HuH-7 (cell line): ENCODE measurements at places on chromosomes 5 and 9.

DNA sequence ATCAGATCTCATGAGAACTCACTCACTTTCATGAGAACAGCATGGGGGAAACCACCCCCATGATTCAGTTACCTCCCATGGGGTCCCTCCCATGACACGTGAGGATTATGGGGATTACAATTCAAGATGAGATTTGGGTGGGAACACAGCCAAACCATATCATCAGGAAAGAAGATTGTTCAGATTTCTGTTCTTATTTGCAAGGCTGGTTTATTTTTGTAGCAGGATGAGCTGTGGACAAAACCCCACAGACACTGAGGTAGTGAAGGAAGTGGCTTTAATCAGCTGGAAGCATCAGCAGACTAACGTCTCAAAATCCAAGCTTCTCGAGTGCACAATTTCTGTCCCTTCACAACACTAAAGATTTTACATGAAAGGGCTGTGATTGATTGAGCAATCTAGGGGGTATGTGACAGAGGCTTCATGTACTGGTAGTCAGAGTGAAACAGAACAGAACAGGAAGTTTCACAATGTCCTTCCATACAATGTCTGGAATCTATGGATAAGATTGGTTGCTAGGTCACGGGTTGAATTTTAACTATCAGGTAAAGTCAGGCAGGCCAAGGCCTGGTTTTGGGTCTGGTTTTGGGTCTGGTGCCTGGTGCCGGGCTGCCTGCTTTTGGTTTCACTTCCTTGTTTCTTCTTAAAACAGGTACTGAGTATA lies 91.3 kb upstream of the ZNF366 start:
- DNase-seq, result no peak

GRCh38 chr9:71737455-71737854 lies 30.9 kb downstream of the CEMIP2 start:
- no peak for DNase-seq

- no peak for DNase-seq
These were observed 21.0 kb upstream of the NSMF start for GRCh38 chr9:137479892-137480685.

GRCh38 chr5:72166070-72166979 lies 59.0 kb downstream of the MAP1B start:
- DNase-seq, result no peak

DNA sequence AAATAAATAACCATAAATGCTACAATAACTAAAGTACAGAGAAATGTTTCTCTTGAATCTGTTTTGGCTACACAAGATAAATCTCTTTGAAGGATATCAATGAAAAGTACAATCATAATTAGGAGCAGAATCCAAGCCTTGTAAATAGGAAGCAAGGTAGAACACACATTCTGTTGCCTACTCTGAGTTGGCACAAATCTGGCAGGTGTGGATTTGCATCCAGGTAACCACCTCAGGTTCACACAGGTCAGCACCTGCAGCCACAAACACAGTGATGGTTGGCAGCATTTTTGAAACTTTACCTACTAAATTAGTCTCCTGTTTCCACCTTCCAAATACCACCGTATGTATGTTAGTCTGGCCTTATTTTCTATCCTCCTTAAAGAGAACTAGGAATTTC lies 105.3 kb upstream of the PIK3R1 start:
- DNase-seq, result no peak

- no peak for DNase-seq
These were observed 1.5 kb upstream of the NEUROG1 start for GRCh38 chr5:135537271-135537670.

DNA sequence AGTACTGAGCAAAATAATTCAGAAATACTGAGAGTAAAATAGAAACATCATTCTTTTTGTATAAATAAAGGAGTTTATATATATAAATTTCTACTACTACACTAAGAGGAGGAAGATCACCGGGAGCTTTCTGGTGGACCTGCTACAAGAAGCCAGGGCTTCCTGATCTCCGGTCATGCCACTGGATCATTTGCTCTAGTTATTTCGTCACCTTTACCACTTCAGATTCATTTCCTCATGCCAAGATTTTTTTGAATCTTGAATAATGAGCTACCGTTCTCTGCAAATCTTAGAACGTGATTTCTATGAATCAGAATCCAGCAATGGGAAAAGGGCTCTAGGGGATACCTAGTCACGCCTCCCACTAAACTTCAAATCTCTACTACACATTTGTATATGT lies 51.9 kb upstream of the TBC1D9B start:
- no peak for DNase-seq

DNA sequence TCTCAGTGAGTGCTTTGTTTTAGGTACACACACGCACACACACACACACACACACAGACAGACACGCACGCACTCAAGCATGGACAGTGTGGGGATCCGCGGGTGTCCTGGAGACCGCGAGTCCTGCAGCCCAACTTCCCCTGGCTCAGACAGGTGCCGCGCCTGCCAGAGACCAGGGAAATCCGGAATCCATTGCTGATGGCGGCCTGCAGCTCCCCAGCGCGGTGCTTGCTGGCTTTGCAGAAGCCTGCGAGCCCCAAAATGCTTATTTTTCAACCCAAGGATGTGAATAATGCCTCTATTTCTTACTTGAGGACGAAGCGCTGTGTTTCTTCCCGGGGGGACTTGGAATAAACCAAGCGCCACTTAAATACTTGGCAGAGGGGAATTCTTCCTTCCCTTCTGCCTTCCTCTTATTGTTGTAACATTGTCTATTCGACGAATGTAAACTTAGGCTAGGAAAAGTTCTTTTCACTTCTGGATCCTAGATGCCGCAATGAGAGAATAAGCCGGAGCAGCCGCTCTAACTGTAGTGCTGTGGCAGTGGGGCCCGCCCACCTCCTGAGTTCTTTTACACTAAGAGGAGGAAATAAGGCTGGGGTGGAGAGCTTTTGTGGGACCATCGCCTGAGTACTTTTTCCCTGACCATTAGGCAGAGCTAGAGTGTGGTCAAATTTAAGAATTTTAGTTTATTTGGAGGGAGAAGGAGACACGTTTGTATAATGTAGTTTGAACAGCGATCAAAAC lies 802 bp downstream of the ITGA2 start:
- DNase-seq, result no peak
